Tibial nerve (tissue), 4 donors: ENCODE measurements at places on chromosomes 13 and 19.

DNA sequence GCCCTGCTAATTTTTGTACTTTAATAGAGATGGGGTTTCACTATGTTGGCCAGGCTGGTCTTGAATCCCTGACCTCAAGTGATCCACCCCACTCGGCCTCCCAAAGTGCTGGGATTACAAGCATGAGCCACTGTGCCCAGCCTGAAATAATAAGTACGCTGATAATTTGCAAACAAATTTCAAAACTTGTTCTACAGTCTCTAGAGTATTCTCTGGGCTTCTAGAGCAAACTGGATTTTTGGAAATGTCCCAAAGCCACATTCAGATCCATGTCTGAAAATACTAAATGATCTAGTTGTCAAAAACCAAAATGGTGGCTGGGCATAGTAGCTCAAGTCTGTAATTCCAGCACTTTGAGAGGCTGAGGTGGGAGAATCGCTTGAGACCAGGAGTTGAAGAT is 39.9 kb upstream of the PSPC1 start:
- no peak for DNase-seq

DNA sequence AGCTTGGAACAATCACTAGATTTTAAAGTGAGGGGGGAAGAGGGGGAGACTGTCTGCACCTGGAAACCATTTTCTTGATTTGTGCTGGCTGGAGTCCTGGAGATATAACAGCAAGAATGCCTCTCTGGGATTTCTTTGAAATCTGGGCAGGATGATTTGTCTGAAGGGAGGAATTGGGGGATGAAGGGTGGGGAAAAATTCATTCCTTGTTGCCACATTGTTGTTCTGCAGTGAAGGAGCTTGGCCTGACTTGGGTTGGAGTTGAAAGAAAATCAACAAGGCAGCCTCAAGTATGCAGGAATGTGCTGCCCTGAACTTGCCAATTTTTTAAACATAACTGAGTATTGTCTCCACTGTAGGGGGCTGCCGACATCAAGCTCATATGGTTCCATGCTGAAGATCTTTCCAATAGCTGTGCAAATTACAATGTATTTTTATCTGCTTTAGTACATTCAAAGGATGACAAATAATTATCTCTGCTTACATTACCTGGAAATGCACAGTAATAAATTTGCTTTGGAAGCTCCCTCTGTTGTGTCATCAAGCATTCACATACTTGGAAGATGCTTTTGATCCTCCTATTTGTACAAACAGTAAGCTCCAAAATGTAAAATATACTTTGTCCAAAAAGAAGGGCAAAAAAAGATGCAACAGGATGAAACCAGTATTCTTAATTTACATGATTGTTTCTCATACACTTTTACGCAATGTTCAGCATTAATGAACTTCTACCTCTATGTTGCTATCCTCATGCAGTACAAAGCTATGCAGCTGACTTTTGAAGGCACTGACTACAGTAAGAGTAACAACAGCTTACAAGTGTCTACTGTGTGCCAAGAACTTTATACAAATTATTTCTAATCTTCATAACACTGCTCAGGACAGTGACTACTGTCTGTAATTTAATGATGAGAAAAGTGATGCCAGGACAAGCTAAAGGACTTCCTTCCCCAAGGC is 627.9 kb upstream of the KLF12 start:
- peak; percentile 6 for DNase-seq

- no peak for DNase-seq
Measured at GRCh38 chr19:33823341-33823740, 26.7 kb downstream of the KCTD15 start.

DNA sequence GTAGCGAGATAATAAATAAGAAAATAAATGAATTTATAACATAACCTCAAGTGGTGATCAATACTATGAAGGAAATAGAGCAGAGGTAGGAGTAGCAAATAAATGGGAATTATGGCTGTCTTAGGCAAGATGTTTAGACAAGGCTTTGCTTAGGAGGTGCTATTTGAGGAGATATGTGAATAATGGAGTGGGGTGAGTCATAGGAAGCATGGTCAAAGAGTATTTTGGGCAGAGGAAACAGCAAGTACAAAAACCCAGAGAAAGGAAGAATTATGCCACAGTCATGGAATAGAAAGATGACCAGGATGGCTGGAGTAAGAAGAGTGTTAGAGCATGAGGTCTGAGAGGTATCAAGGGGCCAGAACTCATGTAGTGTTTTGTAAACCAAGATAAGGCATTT is 33.6 kb upstream of the LPAR6 start:
- DNase-seq = no peak

DNA sequence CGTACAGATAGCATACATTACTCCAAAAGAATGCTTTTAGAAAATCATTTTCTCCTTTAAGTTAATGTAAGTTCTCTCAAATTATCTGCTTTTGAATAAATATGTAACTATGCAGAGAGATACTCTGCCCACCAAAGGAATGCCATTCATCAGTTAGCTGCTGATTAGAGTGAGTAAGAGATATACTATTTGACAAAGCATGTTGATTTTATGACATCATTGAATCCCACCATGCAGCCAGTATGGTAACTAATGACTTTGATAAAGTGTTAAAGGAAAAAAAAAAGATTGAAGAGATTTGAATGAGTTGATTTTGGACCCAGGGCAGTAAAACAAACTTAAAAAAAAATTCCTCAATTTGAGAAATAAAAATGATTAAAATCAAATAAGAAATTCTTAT is 521.5 kb downstream of the SLITRK6 start:
- no peak for DNase-seq

GRCh38 chr19:45066921-45067661 is 9.2 kb downstream of the ZNF296 start:
- no peak for DNase-seq

DNA sequence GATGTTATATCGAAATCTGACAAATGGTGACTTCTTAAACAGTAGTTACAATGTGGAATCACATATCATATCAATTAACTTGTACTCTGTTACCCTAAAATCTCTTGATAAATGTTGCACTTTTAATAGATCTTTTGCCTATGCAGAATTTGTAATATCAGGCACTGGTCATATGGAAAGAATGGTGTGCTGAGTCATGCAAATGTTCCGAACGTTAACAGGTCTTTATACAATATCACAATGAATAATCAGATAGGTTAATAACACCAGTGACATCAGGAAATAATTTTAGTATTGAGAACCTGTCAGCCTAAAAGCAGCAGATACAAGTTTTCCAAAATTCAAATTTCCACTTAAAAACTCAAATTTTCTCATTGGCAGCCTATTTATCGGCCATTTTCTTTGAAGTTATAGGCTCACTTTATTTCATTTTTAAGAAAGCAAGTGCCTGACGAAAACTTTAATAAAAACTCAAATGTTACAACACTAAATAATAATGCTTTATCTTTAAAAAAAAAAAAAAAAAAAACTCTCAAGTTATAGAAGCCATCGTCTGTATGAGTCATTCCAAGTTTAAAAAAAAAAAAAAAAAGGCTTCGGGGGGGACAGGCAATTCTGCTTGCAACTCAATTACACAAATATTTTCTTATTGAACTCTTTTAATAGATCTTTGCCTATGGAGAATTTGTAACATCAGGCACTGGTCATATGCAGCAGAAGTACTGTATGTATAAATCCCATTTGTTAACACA is 180.9 kb downstream of the DIAPH3 start:
- no peak for DNase-seq

DNA sequence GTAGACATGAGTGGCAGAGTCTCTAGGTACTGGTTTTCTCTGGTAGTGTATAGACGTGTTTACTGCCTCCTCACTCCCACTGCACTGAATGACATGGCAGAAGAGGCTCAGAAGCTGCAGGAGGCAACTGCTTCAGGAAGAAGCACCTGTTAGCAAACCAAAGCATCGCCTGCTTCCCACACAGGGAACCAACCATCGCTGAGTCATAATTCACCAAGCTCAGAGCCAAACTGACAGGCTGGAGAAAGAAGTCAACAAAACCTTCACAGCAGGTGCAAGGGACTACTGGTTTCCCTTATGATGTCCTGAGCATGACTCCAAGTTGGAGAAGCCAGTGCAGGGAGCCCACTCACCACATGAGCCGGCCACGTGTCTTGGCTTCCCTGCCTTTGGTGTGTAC is 69.8 kb downstream of the KCTD12 start:
- DNase-seq = no peak

GRCh38 chr19:13847407-13848339 is 29.3 kb upstream of the NANOS3 start:
- DNase-seq = peak; percentile 86

DNA sequence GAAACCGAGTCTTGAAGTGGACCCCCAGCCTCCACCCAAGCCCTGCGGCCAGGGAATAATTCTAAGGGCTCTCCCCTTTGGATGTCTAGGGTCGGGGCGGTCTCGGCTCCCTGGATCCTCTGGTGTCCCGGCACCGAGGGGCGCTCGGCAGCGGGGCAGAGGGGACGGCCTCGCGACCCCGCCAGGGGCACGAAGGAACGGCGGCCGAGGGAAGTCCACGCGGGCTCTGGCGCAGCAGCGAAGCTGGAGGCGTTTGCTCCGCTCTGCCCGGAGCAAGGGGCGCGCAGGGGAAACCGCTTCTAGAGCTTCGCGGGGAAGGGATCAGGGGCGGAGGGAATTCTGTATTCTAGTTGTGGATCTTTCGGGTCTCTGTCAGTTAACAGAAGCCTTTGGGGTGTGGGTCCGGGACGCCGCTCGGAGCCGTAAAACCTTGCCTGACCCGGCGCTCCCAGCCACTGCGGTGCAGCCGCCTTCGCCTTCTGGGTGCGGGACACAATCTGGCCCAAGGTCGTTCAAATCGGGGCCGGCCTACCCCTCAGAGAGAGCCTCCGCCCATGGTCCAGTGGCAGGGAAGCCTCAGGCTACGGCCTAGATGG is 118.2 kb downstream of the KCNRG start:
- DNase-seq = no peak
